ENCODE measurements at places on chromosomes 11 and 22. TPM values are rescaled to one million over a fixed set of nuclear protein-coding genes. Genes with fewer than 3 reads are reported as not detected.

DNA sequence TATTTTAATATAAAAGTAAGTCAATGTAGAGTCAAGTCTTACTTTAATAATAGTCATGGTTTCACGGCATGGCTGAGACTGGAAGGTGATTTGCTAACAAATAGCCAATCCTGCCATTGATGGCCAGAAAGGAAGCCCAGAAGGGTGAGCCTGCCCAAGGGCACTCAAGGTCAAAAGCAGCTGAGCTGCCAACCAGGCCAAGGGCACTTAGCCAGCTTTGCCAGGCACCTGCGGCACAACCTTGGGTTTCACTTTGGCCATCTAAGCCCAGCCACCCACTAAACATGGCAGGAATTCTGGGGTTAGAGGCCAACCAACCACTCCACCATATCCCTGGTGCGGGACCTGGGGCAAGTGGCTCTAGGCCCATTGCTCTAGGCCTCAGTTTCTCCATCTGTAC is 4.2 kb downstream of the LHFPL7 start:
- DNase-seq: no peak

GRCh38 chr22:20866736-20867135 is 7.9 kb downstream of the SNAP29 start:
- DNase-seq: no peak

DNA sequence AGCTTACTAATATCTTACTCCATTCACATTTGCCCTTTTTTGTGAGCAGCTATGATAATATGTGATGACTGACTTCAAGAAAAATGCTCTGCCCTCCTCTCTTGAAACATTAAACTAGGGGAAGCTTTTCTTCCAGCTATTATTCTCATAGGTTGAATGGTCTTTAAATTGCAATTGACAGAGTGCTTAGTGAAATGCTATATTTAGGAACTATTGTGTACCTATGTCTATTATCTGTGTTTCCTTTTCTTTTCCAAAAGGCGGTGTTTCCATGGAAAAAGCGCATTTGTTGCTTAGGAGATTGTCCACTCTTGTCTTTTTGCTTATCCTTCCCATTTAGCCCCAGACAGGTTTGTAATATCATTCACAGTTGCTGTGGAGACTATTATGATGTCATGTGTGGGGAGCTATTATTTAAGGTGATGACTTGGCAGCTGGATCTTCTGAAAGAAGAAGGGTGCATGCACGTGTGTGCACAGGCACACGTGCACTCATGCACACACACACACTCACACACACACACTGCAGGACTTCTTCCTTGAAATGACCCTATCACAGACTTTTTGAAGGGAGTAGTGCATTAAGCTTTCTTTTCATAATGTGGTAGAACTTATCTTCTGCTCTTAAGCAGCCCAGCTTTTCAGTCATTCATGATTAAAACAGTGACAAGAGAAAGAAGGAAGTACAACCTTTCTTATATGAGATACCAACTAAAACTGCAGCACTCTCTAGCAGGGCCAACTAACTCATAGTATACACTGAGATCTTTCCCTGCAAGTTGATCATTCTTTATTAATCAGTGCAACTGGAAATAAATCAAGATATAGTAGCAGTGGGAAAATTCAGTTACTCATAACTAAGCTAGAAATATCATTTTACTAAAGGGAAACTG is 340.8 kb upstream of the MTNR1B start:
- DNase-seq: no peak

DNA sequence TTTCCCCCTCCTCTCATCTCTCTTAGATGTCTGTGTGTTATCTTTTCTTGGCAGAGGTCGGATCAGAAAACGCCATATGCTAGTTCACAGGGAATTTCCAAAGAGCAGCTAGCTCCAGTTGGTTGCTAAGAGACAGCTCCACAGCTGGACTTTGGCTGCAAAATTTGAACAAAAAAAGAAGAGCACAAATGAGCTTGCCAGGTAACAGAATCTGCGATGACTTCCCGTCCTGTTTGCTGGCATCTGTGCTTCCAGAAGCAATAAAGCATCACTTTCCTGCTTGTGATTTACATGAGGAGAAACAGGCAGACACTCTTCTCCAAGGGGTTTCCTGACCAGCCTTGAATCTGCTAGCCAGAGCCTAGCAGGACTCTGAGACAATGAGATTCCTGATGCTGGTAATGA is 596.0 kb upstream of the B3GAT1 start:
- no peak for DNase-seq

Gene OR2AG2
- 0.14 TPM for total RNA-seq

Gene DCHS1
- 1.8 TPM for total RNA-seq

Gene OLFML1
- not detected for total RNA-seq

All from epithelial cell of proximal tubule (primary cell).